NCI-H446 (cell line): ENCODE measurements at places on chromosomes 13 and 19.
A peak's percentile ranks its signal among the peaks of the same experiment; 100 is the strongest.

- DNase-seq = no peak
Measured at GRCh38 chr13:51920267-51920666, 58.5 kb downstream of the CCDC70 start.

DNA sequence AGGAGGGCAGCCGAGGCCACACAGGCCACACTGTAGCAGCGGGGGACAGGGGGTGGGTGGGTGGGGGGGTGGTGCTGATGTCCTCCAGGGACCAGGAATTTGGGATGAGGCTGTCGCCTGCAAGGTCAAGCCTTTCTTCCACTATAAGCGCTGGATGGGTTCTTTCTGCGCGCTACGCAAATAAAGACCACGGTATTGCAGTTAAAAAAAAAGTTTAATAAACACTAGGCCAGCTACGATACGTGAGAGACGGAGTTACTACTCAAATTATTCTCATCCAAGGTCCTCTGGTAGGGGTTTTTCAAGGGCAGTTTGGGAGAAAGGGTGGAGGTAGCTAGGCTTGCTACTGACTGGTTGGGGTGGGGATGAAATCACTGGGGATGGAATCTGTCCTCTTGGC lies 508 bp upstream of the ZNF44 start:
- DNase-seq = no peak

DNA sequence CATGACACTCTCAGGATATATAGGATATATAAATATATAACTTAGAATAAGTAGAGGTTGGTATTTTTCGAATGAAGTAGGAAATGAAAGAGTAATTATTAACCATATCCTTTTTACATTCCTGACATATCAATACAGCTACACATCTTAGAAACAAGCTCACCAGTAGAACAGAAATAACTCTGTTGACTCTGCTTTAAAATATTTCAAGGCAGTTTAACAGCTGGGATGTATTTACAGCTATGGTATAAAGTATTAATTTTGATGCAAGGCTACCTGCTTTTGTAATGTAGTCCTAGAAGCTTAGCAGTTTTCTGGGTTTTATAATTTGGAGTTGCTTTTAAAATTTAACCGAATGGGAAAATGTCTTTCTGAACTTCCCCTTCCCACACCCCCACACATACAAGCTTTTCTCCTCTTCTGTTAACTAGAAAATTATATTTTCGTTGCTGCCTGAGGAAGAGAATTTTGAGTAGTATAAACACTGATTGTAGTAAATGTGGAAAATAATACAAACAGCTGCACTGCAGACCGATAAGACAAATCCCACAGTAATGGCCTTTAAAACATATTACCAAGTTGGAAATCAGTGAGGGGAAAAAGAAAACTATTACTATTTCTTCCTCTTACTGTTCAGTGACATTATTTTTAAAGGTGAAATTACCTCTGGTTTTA lies 147.7 kb downstream of the GGACT start:
- no peak for DNase-seq

DNA sequence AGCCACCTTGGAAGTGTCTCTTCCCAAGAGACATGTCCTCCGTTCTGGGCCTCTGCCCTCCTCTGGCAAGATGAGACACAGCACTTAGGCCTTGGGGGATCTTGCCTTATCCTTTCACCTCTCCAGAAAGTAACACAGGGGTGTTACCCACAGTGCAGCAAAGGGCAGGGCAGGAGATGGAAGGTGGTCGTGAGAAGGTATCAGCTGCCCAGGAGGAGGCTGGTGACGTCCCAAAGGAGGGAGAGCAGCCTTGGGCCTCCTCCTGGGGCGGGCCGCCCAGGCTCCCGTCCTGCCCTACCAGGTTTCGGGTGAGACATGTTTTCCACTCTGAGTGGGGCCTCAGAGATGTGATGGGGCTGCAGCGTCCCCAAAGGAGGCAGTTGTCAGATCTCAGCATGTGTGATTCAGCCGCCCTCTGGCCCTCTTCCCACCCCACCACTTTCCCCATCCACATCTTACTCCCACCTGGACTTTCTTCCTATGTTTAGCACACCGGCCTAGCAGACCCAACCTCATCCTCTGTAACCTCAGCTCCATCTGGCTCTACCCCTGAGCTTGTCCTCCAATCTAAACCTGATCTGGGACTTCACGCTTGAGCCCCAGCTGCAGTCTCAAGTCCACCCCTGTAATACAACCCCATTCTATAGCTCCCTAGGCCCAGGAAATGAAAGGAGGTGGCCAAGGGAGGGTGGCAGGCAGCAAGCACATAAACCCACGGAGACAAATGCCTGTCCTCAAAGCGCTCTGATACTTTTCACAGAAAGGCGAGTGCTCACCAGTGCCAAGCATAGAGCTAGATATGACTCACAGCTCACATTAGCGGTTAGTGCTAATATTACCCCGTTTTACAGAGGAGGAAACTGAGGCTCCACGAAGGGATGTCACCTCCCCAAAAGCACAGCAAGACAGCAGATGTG lies 9.3 kb downstream of the POU2F2 start:
- DNase-seq = no peak

DNA sequence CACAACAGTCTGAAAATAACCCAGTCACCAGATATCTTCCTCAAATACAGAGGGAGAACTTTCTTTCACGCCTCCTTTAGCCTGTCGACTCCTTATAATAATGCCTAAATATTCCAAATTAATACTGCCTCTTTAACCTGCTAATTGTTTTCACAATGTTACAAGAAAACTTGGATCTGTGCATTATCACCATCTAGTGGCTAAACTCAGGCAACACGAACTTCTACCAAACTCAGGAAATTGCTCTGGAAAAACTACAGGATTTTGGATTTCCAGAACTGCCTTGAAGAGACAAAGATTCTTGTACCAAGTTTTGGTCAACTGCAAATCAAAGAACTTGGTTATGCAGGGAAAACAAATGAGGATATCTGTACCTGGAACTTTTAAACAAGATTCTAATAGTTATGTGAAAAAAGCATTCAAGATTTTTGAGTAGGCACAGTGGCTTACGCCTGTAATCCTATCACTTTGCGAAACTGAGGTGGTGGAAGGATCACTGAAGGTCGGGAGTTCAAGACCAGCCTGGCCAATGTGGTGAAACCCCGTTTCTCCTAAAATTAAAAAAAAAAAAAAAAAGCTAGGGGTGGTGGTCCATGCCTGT lies 10.8 kb downstream of the CLN5 start:
- no peak for DNase-seq

DNA sequence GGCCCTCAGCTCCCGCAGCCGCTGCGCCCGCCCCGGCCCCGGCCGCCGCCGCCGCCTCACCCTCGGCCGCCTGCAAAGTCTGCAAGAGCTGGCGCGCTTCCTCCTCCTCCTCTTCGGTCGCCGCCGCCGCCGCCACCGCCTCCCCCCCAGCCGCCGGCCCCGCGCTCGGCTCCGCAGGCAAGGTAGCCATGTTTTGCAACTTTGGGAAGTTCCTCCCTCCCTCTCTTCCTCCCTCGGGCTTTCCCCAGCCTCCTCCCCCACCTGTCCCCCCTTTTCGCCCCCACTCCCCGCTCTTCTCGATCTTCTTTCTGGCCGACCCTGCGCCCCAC lies 433 bp downstream of the SIX5 start:
- no peak for DNase-seq

- no peak for DNase-seq
Measured at GRCh38 chr13:28976636-28977035, 156.5 kb downstream of the MTUS2 start.

DNA sequence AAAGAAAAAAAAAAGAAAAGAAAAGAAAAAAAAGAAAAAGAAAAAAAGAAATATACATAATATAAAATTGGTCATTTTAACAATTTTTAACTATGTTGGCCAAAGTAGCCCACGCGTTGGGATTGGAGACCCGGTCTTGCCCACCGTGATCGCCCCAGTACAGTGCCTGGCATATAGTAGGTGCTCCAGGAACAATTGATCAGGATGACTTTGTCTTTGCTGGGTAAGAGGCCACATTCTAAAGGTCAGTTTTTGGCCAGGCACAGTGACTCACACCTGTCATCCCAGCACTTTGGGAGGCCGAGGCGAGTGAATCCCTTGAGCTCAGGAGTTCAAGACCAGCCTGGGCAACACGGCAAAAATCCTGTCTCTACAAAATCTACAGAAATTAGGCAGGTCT lies 3.8 kb upstream of the ANGPTL4 start:
- DNase-seq = no peak

GRCh38 chr19:7658219-7658686 lies 10.6 kb upstream of the RETN start:
- DNase-seq = no peak

DNA sequence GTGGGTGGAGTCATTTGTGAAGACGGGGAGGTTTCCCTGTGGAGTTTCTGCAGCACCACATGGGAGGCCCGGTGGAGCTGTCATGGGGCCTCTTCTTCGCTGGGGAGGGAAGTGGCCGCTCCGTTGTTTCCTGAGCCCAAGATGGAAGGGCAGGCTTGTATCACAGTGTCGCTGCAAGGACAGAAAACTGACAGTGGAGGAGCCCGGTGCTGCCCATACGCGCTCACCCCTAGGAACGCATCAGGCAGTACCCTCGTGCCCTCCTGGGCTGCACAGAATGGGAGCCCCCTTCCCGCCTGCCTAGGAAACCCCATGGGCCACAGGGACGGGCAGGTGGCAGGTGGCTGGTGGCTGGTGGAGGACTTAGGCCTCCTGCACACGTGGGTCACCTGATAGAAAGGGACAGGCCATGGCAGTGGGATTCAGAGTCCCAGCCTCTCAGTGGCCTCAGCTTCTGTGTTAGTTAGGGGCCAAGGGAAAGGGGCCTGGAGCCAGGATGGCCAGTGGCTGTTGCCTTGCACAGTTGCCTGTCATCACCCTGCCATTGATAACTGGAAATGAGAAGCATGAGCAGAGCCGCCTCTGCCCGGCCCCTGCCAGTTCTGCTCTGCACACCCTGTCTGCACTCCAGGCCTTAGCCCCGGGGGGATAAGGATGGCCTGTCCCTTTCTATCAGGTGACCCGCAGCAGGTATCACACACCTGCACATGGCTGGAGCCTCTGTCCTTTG lies 7.6 kb downstream of the COL4A2 start:
- no peak for DNase-seq

DNA sequence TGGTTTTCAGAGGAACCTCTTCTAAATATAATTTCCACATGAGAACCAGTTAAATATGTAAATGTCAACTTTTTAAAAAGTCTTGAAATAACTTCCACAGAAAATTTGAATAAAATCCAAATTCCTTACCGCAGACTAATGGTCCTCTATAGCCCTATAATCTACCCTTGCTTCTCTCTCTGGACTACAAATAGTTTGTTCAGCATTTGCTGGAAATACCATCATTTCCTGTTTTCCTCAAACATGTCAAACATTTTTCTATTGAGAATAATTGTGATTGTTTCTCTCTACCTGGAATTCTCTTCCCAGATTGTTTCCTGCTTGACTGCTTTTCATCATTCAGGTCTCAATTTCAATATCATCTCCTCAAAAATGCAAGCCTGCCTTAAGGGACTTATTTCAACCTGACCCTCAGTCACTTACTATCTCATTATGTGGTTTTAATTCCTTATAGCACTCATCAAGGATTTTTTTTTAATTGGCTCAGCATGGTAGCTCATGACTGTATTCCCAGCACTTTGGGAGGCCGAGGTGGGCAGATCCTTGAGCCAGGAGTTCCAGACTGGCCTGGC lies 898.9 kb upstream of the MIR17HG start:
- no peak for DNase-seq

GRCh38 chr19:23406091-23406490 lies 10.8 kb upstream of the ZNF91 start:
- DNase-seq = no peak

DNA sequence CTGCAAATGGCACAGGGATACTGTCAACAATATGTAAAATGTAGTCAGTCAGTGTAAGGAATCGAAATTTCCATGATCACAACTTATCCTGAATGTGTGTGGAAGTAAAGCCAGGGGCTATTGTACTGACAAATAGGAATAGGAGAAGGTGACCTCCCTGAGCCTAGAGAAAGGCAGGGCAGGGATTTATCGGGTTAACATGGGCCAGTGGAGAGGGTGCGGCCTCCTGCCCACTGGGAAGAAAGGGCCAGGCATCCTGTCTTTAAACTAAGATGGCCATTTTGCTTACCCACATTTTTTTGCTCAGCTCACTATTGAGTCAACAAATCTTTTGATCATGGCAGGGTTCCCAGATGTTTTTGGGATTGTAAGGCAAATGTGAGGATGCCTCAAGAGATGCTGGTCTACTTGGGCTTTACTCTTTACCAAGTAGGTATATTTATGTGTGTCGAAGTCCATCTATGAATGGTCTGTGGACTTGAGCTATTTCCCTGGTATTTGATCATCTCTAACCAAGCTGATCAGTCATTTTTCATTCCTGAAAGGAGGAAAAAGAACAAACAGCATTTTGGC lies 116.6 kb upstream of the RNF113B start:
- no peak for DNase-seq

DNA sequence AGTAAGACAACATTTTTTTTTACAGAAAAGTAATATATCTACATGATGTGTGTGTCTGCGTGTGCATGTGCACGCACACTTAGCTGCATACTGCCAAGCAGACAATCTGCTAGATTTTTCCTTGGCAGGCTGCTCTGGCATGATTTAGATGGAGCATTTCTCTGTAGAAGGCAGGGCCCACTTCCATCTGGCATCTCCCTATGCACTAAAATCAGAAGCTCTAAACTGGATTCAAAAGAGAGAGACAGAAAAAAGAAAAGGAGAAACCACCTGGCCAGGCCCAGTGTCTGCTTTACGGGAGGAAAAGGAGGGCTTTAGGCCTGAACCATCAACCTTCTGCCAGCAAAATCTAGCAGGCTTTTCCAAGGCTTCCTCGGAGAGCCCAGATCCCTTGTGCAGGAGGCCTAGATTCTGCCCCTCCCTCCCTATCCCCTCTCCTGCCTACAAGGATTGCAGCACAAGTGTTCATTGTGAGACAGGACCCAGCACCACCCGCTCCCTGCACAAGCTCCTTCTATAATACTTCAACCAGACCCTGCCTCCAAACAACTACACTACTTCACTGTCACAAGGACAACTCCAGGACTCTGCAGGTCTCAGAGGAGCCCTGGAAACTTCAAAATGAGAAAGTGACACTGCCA lies 99.3 kb downstream of the DOCK9 start:
- DNase-seq = peak; percentile 7

DNA sequence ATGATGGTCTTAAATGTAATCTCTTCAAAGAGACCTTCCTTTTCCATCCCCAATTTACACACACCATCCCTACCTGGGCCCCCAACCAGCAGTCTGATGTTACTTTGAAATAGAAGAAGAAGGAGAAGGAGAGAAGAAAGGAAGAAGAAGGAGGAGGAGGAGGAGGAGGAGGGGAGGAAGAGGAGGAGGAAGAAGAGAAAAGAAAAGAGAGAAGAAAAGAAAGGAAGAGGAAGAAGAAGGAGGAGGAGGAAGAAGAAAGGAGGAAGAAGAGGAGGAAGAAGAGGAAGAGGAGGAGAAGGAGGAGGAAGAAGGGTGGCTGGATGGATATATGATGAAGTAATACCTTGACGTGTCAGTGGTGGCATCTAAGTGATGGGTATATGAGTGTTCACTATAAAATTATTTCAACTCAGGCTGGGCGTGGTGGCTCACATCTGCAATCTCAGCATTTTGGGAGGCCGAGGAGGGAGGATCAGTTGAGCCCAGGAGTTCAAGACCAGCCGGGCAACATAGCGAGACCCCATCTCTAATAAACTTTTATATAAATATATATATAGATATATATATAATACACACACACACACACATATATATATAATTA lies 3.7 kb upstream of the LRFN1 start:
- no peak for DNase-seq

- peak; percentile 23 for DNase-seq
Measured at GRCh38 chr19:49114630-49115363, 627 bp downstream of the LIN7B start.

- DNase-seq = no peak
Measured at GRCh38 chr19:8206147-8207087, 2.8 kb upstream of the CERS4 start.
